ENCODE measurements at places on chromosomes 12 and 14.

DNA sequence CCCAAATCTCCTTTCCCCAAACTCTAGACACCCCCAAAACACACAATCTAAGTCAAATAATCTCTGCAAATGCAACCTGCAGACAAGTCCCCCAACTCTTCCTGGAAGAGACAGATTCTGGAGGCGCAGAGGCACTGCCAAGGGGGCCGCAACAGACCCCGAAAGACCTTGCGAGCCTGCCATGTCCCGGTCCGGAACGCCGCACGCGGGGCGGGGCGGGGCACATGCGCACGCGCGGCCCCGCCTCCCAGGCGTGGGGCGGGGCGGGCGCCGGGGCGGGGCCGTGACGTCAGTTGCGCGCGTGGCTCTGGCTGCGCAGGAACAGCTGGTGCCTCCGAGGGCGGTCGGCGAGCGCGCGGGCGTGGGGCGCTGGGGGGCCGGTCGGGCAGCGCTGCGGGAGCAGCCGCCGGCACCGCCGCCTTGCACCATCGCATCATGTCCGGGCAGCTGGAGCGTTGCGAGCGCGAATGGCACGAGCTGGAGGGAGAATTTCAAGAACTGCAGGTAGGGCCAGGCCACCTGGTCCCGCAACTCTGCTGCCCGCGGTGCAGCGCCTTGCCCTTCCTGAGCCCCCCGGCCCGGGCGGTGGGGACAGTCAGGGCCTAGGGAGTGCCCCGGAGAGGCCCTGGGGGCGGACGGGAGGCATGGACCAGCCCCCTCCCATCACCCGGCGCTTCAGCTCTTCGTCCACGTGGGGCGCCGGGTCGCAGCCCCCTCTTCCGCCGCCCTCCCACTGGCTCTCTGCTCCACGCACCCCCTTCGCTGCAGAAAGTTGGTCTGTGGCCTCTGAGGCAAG lies at the start of gene TMEM120B:
TMEM120B (plus strand) TSS at position 292 of the 796 bp plus-strand sequence; CDS start at position 436, 144 bp downstream.
- DNase-seq, result peak; percentile 69

GRCh38 chr12:103768467-103769123 lies 72.4 kb downstream of the NT5DC3 start:
- DNase-seq, result no peak

DNA sequence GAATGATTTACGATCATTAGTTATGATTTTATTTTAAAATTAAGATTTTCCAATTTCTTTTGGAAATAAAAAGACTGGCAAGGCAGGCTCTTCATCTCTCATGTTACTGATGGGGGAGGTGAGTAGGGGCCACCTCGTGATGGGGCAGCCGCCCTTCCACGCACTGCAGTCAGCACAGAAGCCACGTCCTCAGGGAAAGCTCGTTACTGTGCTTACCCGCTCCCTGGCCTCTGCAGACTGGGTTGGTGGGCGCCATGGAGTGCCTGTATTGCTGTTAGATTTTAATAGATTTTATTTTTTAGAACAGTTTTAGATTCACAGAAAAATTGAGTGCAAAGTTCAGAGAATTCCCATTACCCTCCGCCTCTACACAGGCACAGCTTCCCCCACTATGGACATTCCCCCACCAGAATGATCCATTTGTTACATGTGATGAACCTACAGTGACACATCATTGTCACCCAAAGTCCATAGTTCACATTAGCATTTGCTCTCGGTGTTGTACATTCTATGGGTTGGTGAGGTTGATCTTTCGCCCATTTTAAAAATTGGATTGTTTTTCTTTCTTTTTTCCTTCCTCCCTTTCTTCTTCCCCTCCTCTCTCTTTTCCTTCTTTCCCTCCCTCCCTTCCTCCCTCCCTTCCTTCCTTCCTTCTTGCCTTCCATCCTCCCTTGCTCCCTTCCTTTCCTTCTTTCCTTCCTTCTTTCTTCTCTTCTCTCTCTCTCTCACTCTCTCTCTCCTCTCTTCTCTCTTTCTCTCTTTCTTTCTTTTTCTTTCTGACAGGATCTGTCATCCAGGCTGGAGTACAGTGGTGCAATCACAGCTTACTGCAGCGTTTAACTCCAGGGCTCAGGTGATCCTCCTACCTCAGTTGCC lies 30.7 kb downstream of the ADGRD1 start:
- no peak for DNase-seq

- peak; percentile 41 for DNase-seq
Observed at GRCh38 chr12:98743362-98743953, 98.4 kb downstream of the APAF1 start.

DNA sequence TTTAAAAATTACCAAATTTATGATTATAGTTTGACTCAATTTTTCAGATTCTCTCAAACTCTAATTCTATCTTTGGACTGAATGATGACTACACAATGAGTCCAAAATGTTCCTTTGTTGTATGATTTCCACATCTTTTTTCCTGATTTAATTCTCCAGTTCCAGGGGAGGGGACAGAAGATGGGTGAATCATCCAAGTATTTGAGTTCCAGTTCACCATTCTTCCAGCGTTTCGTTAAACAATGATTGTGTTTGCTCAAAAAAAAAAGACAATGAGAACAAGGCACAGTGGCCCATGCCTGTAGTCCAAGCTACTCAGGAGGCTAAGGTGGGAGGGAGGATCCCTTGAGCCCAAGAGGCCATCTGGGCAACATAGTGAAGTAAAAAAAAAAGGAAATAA lies 23.8 kb downstream of the BAZ1A start:
- peak; percentile 64 for DNase-seq

- DNase-seq, result no peak
Observed at GRCh38 chr14:104806625-104807465, 5.9 kb downstream of the ZBTB42 start.

DNA sequence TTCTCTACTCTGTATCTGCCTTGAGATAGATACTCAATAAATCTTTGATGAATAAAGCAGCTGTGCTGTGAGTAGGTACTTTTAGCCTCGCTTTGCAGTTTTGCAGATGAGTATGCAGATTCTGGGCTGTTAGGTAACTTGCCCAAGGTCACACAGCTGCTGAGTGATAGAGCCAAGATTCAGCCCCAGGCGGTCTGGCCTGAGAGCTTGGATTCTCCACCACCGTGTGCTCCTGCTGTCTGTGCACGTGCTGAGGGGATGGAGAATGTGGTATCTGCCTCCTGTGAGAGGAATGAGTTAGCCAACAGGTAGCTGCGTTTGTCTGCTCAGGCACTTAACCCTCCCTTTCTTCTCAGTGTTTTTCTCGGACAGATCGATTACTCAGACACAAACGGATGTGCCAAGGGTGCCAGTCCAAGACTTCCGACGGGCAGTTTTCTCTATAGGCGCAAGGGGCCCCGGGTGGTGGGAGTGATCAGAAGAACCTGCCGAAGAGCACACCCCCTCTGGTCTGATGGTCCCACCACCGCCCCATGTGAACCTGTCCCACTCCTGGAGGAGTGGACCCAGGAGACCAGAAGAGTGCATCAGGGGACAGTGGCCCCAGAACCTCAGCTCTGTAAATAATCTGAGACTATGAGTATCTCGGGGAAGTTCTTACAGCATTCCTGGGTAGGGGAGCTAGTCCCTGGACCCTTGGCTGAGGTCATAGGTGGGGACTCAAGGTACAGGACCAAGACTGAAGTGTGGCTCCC lies 6.6 kb upstream of the CSAD start:
- no peak for DNase-seq

DNA sequence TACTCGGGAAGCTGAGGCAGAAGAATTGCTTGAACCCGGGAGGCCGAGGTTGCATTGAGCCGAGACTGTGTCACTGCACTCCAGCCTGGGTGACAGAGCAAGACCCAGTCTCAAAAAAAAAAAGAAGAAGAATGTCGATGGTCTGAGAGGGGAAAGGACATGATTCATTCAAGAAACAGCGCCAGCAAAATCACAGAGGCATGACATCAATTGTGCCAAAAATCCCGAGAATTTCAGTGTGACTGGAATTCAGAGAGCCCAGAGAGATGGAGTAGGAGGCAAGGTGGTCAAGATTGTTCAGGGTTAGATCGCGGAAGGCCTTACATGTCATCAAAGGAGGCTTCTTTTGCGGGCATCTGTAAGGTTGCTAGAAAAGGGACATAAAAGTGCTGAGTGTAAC lies 483.3 kb downstream of the VRK1 start:
- DNase-seq, result no peak

GRCh38 chr12:101581190-101581589 lies 13.6 kb upstream of the MYBPC1 start:
- no peak for DNase-seq

GRCh38 chr14:56199982-56200577 lies 81.9 kb downstream of the PELI2 start:
- DNase-seq, result peak; percentile 67

DNA sequence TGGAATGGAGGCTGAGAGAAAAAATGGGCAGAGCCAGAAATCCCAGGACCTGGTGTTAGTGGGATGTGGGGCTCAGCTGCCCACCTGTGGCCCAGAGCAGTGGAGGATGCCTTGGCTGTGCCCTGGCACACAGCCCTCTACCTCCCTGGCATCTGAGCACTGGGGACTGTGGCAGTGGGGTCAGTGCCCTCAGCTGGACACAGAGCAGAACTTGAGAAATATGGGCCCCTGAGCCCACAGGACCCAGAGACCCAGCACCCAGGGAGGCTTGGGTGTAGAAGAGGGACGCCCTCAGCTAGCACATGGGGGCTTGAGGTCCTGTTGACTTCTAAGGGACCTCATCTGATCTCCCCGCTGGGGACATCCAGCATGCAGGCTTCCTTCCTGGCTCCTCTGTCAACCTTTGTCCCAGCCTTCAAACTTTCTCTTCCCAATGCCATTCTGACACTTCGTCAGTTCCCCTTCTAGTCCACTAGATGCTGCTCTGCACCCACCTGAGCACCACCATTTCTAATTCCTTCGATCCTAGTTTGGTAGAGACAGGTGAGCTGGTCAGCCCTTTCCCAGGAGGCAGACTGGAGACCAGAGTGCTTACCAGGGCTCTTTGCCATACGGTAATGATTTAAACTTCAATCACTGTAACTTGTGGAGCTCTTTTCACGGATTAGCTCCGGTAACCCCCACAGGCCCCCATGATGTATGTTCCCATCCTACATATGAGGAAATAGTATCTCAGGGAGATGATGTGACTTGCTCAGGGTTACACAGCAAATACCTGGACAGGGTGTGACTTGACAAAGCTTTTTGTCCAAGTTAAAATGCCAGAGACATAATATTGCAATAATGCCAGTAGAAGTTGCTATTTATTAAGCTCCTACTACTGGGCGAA lies 143.7 kb downstream of the ASCL4 start:
- peak; percentile 13 for DNase-seq

DNA sequence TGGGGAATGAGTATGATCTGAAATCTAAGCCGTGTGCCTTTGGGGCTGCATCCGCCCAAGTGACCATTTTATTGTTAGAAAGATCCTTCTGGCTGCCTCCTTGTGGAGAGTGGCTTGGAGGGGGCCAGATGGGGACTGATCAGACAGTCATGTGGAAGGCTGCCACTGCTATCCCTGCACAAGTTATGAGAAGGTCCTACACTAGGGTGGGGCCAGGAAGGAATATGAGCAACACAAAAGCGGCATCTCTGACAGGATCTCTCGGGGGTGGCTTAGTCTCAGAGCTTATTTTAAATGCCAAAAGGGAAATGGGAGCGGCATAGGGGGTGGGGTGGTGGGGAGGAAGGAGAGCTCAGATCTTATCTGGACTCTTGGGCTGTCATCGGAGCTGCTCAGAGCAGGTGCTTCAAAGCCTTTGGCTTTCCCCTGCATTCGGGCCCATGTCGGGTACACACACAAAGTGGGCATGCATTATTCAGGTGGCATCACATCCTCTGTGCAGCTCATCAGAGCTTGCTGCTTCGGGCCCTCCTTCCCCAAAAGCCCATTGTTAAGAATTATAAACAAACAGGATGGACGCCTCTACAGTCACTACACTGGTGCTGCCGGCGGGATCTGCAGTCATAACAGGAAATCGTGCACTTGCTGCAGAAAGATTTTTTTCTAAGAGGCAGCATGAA lies 805.4 kb downstream of the VRK1 start:
- no peak for DNase-seq

GRCh38 chr12:66823857-66824570 lies 145.1 kb upstream of the GRIP1 start:
- peak; percentile 19 for DNase-seq

DNA sequence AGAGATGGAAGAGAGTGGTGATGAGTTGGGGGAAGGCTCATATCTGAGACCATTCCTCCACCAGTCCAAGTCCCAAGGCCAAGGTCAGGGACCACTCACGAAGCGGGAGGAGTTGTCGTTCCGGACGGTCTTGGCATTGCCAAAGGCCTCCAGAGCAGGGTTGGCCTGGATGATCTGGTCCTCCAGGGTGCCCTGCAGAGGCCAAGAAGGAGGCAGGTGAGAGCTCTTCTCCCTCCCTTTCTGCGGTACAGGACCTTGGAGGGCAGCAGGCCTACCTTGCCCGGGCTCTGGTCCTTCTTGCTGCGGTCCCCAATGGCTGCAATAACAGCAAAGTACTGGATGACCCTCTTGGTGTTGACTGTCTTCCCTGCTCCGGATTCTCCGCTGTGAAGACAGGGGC lies 4.0 kb downstream of the MYH7 start:
- no peak for DNase-seq

Data from iris pigment epithelial cell (primary cell).